ENCODE measurements at places on chromosomes 7 and 10. TPM values are rescaled to one million over a fixed set of nuclear protein-coding genes. Genes with fewer than 3 reads are reported as not detected.

DNA sequence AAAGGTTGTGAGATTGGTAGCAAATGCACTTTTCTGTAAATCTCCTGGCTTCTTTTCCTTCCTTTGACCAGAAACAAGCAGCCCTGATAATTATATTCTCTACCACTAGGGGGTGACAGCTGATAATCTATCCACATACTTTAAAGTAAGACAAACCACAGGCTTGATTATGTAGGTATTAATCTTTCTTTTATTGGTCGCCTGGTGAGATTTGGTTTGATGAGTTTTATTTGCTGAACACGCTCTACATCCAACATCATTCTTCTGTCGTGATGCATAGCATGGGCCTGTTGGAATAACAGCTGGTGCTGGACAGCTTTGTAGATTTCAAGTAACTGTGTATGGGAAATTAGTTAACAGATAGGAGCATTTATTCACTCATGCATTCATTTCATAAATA is 63.5 kb downstream of the ZNF365 start:
- peaks cover 15% of the 10 kb centered on the region for H3K4me1 ChIP-seq
- no peak overlapping the region for H3K27ac ChIP-seq
- no peaks in the 10 kb centered on the region for H3K36me3 ChIP-seq
- no peak overlapping the region for H3K4me3 ChIP-seq
- H3K27me3 ChIP-seq = peaks cover 35% of the 10 kb centered on the region

DNA sequence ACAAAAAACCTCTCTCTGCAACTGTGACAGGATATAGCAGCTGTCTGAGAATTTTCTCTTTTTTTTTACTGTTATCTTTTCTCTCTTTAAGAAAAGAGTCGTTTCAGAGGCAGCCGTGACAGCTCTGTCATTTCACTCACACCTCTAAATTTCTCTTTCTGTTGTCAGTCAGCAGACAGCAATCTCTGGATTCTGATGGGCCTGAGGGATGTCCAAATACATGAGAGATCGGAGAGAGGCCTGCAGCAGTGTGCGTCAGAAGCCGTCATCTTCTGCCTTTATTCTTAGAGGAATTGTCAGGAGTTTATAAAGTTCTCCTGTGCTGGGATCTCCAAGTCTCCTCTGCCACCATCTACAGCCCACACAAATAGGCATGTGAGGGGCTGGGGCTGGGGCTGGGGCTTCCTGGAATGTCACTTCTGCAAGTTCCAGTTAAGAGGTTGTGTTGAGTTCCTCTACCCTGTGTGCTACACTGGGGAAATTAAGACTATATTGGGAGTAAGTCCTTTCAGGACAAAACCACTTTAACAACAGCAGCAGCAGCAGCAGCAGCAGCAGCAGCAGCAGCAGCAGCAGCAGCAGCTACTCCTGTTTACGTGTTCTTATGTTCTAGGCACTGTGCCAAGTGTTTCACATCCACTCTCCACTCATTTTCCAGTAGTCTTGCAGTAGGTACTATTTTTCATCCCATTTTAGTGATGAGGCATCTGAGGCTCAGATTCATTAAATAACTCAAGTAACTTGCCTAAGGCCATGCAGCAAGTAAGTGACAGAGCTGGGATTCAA is 541.3 kb downstream of the LRMDA start:
- no peak for DNase-seq
- no peaks in the 10 kb centered on the region for H3K36me3 ChIP-seq
- no peaks in the 10 kb centered on the region for H3K4me1 ChIP-seq
- no peaks in the 10 kb centered on the region for H3K27me3 ChIP-seq
- H3K27ac ChIP-seq = no peak overlapping the region

- H3K36me3 ChIP-seq = no peaks in the 10 kb centered on the region
- H3K27ac ChIP-seq = no peak overlapping the region
- no peak for DNase-seq
- no peaks in the 10 kb centered on the region for H3K4me1 ChIP-seq
Measured at GRCh38 chr7:90869335-90869734, 273.2 kb downstream of the CDK14 start.

DNA sequence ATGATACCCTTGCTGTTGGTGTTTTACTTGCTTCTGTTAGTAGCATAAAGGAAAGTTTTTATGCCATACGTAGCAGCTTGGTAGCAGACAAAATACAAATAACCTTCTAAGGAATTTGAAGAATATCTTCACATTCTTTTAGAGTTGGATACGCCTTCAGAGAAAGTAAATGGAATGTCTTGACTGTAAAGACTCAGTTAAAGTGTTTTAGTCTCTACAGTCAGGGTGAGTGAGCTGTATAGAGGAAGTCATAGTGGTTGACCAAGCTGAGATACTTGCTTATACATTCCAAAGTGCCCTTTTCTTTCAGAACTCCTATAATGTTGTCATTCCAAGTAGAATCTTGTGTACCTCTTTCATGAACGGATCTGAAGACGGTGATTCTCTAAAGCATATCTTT is 37.7 kb downstream of the RABGEF1 start:
- H3K36me3 ChIP-seq = peaks cover 39% of the 10 kb centered on the region
- no peak for DNase-seq
- H3K27ac ChIP-seq = no peak overlapping the region
- H3K27me3 ChIP-seq = no peaks in the 10 kb centered on the region

DNA sequence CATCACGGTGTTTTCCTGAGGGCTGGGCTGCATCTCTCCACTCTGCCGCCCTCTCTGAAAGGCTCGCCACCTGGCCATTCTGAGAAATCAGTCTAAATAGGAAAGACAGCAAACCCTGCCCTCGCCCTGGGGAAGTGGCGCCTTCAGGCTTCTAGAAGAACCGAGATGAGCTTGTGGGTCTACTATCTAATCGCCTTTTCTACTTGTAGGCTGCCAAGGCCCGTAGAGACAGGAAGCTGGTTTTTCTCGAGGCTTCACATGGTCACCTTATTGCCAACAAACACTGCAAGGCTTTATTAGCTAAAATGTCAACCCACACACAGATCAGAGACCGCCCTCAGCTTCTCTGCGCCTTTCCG is 21.4 kb downstream of the LAT2 start:
- peaks cover 58% of the 10 kb centered on the region for H3K36me3 ChIP-seq
- peaks cover 40% of the 10 kb centered on the region for H3K4me1 ChIP-seq
- no peak overlapping the region for H3K4me3 ChIP-seq
- DNase-seq = no peak

- H3K4me3 ChIP-seq = no peak overlapping the region
- no peaks in the 10 kb centered on the region for H3K27me3 ChIP-seq
- DNase-seq = no peak
- H3K36me3 ChIP-seq = peaks cover 3% of the 10 kb centered on the region
Measured at GRCh38 chr7:63073286-63073685, 925.4 kb upstream of the ZNF722 start.

- peak overlapping the region; percentile 82 for H3K27ac ChIP-seq
- peak; percentile 89 for DNase-seq
- H3K4me3 ChIP-seq = peak overlapping the region; percentile 7
- H3K27me3 ChIP-seq = no peaks in the 10 kb centered on the region
Measured at GRCh38 chr7:2982831-2983230, 60.8 kb downstream of the CARD11 start.

- peak overlapping the region; percentile 6 for H3K4me3 ChIP-seq
- no peak overlapping the region for H3K27ac ChIP-seq
- DNase-seq = no peak
- peaks cover 8% of the 10 kb centered on the region for H3K27me3 ChIP-seq
Measured at GRCh38 chr7:11192506-11192905, 218.8 kb downstream of the PHF14 start.

- peaks cover 5% of the 10 kb centered on the region for H3K4me1 ChIP-seq
- no peak within 1 kb of the TSS for H3K27ac ChIP-seq
- H3K4me3 ChIP-seq = peak within 1 kb of the TSS; percentile 66
- no peaks in the 10 kb centered on the region for H3K36me3 ChIP-seq
- no peak for DNase-seq
- H3K27me3 ChIP-seq = peaks cover 24% of the 10 kb centered on the region
Measured at GRCh38 chr7:120272701-120273475, at the start of gene KCND2. Gene KCND2 (plus strand): TSS chr7:120273175.

DNA sequence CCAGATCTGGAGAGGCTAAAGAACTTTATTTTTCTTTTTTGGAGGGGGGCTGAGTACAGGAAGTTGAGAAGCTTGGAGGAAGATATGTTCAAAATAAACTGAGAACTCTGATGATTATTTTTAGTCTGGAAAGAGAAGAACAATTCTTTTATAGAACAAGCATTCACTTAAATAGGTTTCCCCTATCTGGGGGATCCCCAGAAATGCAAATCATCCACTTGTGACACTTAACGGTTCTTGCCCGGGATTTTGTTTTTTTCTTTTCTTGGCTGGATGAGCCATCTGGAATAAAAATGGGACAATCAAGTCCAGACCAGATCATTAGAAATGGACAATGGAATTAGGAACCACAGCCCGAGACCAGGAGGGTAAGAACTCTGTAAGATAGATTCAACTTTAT is 95.9 kb upstream of the EGR2 start:
- no peak overlapping the region for H3K4me3 ChIP-seq
- peaks cover 13% of the 10 kb centered on the region for H3K27me3 ChIP-seq
- DNase-seq = no peak
- peaks cover under 1% of the 10 kb centered on the region for H3K4me1 ChIP-seq

GRCh38 chr10:16742165-16742960 is 74.9 kb downstream of the RSU1 start:
- no peak overlapping the region for H3K27ac ChIP-seq
- DNase-seq = no peak
- no peaks in the 10 kb centered on the region for H3K27me3 ChIP-seq
- no peaks in the 10 kb centered on the region for H3K4me1 ChIP-seq
- H3K4me3 ChIP-seq = no peak overlapping the region
- peaks cover 32% of the 10 kb centered on the region for H3K36me3 ChIP-seq

DNA sequence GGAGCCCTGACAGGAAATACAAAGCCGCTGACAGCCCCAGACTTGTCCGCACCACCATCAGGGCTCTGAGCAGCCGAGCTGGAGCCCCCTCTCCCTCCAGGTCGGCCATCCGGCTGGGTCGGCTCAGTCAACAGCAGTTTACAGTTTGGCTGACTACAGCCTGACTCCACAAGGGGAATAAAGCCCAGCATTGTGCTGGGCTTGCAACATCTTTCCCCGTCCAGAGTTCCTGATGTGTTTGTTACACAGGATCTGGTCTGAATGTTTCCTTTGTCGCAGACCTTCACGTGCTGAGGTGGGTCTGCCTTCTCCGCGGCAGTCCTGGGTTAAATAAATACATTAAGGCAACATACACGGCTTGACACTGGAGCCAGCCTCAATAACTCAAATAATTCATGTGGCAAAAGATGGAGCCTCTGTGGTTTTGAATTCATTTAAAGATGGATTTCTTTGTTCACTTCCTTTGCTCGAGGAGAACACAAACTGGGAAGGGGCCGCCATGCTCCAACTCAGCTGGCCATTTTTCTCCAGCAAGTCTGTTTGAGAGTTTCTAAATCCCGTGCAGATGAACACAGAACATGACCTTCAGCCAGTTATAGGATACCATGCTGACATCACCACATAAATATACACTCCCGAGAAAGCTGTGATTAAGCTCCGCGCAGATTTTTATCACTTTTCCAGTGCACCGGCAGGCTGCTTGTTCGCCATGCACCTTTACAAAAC is 192.1 kb downstream of the WDR11 start:
- no peak overlapping the region for H3K4me3 ChIP-seq
- no peaks in the 10 kb centered on the region for H3K4me1 ChIP-seq
- H3K36me3 ChIP-seq = no peaks in the 10 kb centered on the region
- no peak overlapping the region for H3K27ac ChIP-seq
- DNase-seq = no peak

DNA sequence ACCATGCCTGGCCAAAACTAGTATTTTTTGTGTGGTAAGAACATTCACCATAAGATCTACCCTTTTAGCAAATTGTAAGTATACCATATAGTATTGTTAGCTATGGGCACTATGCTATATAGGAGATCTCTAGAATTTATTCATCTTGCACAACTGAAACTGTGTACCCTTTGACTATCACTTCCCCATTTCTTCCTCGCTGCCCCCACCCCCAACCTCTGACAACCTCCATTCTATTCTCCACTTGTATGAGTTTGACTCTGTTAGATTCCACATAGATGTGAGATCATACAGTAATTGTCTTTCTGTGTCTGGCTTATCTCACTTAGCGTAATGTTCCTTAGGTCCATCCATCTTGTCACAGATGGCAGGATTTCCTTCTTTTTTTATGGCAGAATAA is 3.6 kb downstream of the CASP7 start:
- peaks cover 62% of the 10 kb centered on the region for H3K36me3 ChIP-seq
- H3K27me3 ChIP-seq = no peaks in the 10 kb centered on the region
- DNase-seq = no peak
- H3K27ac ChIP-seq = peak overlapping the region; percentile 17
- no peak overlapping the region for H3K4me3 ChIP-seq

DNA sequence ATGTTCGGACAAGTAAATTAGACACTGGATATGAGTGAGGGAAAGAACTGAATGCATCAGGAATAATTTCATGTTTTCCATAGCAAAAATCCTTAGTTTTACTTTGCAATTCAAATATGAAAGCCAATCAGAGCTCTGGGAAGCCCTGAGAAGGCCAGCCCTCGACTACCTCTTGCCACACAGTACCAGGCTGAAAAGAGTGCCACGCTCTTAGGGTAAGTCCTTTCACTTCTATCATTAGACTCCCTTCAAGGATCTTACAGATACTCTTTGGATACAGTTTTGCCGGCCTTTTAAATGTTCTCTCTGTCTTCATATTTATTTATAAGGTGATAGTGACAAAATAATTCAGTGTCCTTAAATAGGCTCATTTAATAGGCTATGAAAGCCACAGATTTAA is 1.9 kb downstream of the COBL start:
- no peak for DNase-seq
- H3K4me3 ChIP-seq = no peak overlapping the region

DNA sequence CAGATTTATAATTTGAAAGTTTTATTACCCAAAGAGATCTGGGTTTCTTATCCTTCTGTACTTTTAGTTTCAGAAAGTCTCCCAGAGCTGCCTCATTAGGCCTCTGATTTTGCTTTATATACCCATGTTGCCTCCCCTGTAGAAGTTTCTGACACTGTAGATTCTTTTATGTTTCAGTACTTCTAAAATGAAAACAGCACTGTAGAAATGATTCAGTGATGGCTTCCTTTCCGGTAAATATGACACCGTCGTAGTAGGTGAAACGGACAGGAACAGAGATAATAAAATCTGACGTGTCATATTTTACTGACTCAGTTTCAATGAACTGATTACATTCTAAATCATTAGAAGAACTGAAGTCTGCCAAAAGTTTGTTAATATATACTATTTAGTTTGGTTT is 272.7 kb downstream of the TWIST1 start:
- no peak for DNase-seq
- no peak overlapping the region for H3K4me3 ChIP-seq
- no peaks in the 10 kb centered on the region for H3K36me3 ChIP-seq

DNA sequence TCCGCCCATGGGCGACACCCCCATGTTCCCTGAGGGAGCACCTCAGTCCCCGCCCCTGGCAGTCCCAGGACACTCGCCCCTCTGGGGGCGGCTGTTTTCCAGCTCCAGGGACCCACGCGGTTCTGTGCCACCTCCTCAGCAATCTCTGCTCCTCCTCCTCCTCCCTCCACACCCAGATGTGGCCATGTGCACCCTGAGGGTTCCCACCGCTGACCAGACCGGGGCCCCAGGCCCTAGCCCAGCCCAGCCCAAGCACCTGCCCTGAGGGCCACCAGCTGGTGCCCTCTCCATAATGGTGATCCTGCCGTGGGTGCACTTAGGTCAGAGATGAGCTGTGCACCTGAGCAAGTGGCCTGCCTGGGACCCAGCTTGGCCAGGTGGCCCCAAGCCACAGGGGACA is 25.1 kb downstream of the AP5Z1 start:
- H3K4me3 ChIP-seq = no peak overlapping the region
- H3K4me1 ChIP-seq = no peaks in the 10 kb centered on the region
- no peak overlapping the region for H3K27ac ChIP-seq
- no peaks in the 10 kb centered on the region for H3K27me3 ChIP-seq

Gene ADCYAP1R1
- not detected for total RNA-seq

Gene SDK1
- total RNA-seq = 0.06 TPM

Gene KDM7A
- 7.3 TPM for total RNA-seq

Gene IQUB
- total RNA-seq = 0.07 TPM

Gene CTTNBP2
- not detected for total RNA-seq

Gene UNCX
- total RNA-seq = not detected

Gene FZD8
- 0.18 TPM for total RNA-seq
